ENCODE measurements at places on chromosomes 12 and 14.

GRCh38 chr12:121465921-121466793 is 66.2 kb downstream of the RNF34 start:
- H3K27me3 ChIP-seq = no peaks in the 10 kb centered on the region
- H3K36me3 ChIP-seq = peaks cover 2% of the 10 kb centered on the region
- no peaks in the 10 kb centered on the region for H3K4me1 ChIP-seq
- no peak for DNase-seq

GRCh38 chr12:6334940-6335450 is 6.9 kb downstream of the TNFRSF1A start:
- no peak for DNase-seq
- H3K27me3 ChIP-seq = no peaks in the 10 kb centered on the region
- no peak overlapping the region for H3K27ac ChIP-seq
- H3K4me3 ChIP-seq = no peak overlapping the region

DNA sequence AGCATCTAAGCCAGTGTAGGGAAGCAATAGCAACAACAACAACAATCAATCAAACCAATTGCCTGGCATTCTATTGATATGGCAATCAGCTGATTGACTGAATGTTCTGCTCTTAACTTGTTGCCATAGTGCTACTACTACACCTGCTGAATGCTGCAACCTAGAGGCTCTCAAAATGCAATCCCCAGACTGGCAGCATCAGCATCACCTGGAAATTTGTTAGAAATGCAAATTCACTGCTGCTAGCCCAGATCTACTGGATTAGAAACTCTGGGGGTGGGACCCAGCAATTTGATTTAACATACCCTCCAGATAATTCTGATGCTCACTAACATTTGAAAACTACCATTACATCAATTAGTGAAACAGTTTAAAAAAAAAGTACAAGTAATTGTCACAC is 363.6 kb downstream of the SNAPC1 start:
- H3K4me1 ChIP-seq = no peaks in the 10 kb centered on the region
- no peak for DNase-seq
- no peaks in the 10 kb centered on the region for H3K36me3 ChIP-seq
- no peaks in the 10 kb centered on the region for H3K27me3 ChIP-seq

GRCh38 chr12:49133014-49133413 is 1.8 kb upstream of the TUBA1B start:
- H3K4me3 ChIP-seq = no peak overlapping the region
- peaks cover 11% of the 10 kb centered on the region for H3K36me3 ChIP-seq
- H3K27ac ChIP-seq = no peak overlapping the region

DNA sequence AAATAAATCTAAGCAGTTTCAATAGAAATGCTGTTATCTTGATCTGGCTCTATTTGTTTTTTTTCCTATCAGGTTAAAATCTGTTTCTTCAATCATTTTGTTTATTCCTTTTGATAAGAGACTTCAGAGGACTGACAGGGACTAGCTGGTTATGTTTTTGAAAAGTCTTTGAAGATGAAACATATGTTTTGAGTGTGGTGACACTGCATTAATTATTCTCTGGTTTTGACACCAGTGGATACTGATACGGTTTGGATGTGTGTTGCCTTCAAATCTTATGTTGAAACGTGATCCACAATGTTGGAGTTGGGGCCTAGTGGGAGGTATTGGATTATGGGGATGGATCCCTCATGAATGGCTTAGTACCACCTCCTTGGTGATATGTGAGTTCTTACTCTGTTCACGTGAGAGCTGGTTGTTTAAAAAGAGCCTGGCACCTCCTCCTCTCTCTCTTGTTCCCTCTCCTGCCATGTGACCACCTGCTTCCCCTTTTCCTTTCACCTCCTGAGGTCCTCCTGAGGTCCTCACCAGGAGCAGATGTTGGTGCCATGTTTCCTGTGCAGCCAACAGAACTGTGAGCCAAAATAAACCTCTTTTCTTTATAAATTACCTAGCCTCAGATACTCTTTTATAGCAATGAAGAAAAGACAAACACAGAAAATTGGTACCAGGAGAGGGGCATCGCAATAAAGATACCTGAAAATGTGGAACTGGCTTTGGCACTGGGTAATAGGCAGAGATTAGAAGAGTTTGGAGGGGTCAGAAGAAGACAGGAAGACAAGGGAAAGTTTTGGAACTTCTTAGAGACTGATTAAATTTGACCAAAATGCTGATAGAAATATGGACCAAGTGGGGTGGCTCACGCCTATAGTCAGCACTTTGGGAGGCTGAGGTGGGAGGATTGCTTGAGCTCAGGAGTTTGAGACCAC is 23.0 kb downstream of the RASSF3 start:
- no peaks in the 10 kb centered on the region for H3K4me1 ChIP-seq
- H3K27ac ChIP-seq = no peak overlapping the region
- DNase-seq = no peak
- no peaks in the 10 kb centered on the region for H3K36me3 ChIP-seq

DNA sequence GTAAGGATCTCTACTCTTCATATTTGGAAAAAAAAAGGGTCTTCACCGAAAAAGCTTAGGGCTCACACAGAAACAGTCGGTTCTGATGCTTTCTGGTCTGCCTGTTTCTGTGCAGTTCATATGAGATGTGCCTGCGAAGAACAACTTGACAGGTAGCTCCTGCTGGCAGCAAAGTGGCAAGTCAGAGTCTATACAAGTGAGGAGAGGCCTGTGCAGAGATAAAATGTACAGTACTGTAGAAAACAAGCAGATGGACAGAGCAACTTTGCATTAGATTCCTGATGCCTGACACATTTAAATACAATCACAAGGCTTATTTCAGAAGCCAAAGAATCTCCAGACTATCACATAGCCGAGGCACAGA is 936.0 kb downstream of the DIO2 start:
- DNase-seq = no peak
- no peak overlapping the region for H3K27ac ChIP-seq
- H3K4me1 ChIP-seq = peaks cover 2% of the 10 kb centered on the region
- peaks cover 7% of the 10 kb centered on the region for H3K27me3 ChIP-seq
- H3K36me3 ChIP-seq = no peaks in the 10 kb centered on the region
- no peak overlapping the region for H3K4me3 ChIP-seq

- H3K36me3 ChIP-seq = peaks cover 2% of the 10 kb centered on the region
- H3K4me1 ChIP-seq = no peaks in the 10 kb centered on the region
- no peak overlapping the region for H3K27ac ChIP-seq
- no peak for DNase-seq
- no peak overlapping the region for H3K4me3 ChIP-seq
These were observed 81.0 kb downstream of the KTN1 start for GRCh38 chr14:55661029-55661428.

DNA sequence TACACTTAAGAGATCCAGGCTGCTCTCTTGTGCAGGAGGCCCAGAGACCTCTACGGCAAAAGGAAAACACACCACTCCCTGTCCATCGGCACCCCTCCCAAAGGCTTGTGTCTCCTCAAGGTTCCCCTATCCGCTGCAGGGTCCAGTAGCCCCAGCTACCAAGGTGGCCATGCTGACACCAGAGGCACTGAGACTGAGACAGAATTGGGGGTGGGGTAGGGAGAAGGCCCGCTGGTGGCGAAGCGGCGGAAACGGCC is 590 bp downstream of the DDIT3 start:
- H3K4me3 ChIP-seq = peak overlapping the region; percentile 77
- peaks cover 5% of the 10 kb centered on the region for H3K4me1 ChIP-seq
- no peak overlapping the region for H3K27ac ChIP-seq
- no peaks in the 10 kb centered on the region for H3K27me3 ChIP-seq
- DNase-seq = no peak
- H3K36me3 ChIP-seq = peaks cover 21% of the 10 kb centered on the region

- H3K4me1 ChIP-seq = no peaks in the 10 kb centered on the region
- H3K4me3 ChIP-seq = no peak overlapping the region
- no peaks in the 10 kb centered on the region for H3K27me3 ChIP-seq
- DNase-seq = no peak
- H3K36me3 ChIP-seq = no peaks in the 10 kb centered on the region
These were observed 8.4 kb downstream of the PAPLN start for GRCh38 chr14:73245480-73246325.

- no peaks in the 10 kb centered on the region for H3K36me3 ChIP-seq
- H3K4me3 ChIP-seq = no peak overlapping the region
- H3K27me3 ChIP-seq = no peaks in the 10 kb centered on the region
These were observed 18.9 kb downstream of the NID2 start for GRCh38 chr14:52049721-52050588.

DNA sequence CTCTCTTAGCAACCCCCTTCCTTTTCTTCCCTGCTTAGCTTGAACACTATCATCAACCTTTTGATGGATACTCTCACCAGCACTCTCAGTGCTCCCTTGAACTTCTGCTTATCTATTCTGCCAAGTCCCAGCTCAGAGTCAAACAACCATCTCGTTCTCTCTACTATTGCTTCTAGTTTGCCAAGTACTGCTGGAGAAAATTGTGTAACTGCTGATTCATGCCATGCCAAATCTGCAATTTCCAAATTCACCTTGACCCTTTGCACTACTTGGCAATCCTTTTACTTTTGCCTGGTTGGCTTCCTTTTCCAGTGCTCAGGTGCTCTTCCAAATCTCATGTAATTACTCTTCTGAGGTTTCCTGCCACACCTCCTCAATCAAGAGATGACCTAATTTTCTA is 2.8 kb upstream of the CCDC196 start:
- no peak for DNase-seq
- no peak overlapping the region for H3K4me3 ChIP-seq
- no peak overlapping the region for H3K27ac ChIP-seq
- no peaks in the 10 kb centered on the region for H3K36me3 ChIP-seq

DNA sequence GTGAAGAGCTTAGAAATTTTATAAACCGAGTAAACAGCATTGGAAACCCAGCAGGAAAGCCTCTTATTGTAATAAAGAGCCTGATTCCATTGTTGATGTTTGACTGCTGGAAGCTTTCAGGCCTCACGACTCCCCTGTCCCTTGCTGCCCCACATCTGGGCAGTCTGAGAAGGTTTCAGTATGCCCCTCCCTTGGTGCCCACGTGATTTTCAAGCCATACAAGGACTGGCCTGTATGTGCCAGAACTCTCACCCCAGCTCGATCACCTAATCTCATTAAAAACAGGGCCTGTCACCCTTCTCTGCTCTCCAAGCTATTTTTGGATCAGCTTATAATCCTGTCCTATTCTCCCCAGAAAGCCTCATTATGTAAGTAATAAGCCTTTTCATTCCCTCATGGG is 7.5 kb upstream of the PYROXD1 start:
- no peaks in the 10 kb centered on the region for H3K36me3 ChIP-seq
- H3K4me1 ChIP-seq = no peaks in the 10 kb centered on the region
- no peak for DNase-seq

DNA sequence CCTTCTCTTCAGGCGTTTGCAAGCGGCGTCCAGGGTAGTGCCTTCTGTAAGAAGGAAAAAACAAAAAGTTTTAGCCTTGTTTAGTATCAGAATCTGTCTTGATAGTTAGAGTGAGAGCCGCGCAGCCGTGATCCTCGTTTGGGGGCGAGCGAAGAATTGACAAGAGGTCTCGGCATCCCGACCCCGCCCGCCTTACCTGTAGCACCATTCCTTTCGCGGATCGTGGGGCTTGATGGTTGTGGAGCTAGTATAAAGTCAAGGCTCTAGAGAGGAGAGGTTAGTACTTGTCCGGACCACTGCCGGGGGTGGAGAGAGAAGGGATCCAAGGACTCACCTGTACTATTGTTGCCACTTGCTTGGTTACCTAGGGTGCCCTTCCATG is 494 bp downstream of the TMTC3 start:
- no peaks in the 10 kb centered on the region for H3K36me3 ChIP-seq
- peak overlapping the region; percentile 74 for H3K4me3 ChIP-seq
- no peaks in the 10 kb centered on the region for H3K4me1 ChIP-seq

DNA sequence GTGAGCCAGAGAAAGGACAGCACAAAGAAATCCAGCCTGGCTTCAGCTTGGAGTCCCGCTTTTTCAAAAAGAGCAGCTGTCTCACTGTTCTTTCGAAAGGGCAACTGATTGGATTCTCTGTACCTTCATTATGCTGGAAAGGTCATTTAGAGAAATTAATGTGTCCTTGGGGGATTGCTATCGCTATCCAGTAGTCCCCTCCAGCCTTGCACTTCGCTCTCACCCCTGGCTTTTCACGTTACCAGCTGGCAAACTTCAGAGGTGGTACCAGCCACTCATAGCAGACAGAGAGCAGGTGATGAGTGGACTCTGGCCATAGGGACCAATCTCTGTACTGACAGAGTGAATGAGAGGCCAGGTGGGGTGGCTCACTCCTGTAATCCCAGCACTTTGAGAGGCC is 11.8 kb upstream of the NUAK1 start:
- DNase-seq = no peak
- no peak overlapping the region for H3K4me3 ChIP-seq
- no peak overlapping the region for H3K27ac ChIP-seq
- no peaks in the 10 kb centered on the region for H3K27me3 ChIP-seq
- no peaks in the 10 kb centered on the region for H3K36me3 ChIP-seq
- no peaks in the 10 kb centered on the region for H3K4me1 ChIP-seq

DNA sequence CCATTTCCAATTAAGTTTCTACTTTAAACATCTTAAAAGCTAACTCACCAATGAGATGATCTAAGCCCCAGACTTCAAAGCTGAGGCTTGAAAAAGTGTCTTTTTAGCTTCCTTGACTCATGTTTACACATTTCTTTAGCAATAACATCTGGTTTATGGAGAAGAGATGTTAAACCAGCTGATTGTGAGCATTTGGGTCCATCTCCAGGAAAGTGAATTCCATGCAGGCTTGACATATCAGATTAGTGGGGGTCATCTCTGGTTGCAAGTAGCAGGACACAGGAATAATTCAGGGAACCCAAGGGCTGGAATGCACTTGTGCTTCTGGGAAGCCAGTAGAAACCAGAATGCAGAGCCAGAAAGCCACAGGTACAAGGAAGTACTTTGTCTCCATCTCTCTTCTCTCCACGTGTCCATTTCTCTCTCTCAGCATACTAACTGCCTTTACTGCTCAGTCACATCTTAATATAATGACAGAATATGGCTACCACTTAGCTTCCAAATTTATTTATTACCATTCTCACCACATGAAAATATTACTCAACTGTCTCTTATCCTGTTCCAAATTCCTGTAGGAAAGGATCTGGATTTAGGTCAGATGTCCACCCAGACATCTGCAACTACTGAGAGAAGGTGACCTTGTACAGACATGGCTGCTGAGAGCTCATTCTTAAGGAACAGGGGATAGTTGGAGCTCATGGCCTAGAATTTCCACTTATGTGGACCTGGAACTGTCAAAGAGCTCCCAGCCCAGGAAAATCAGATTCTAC is 104.4 kb downstream of the SCN8A start:
- no peak overlapping the region for H3K4me3 ChIP-seq
- H3K36me3 ChIP-seq = no peaks in the 10 kb centered on the region
- no peak for DNase-seq
- no peak overlapping the region for H3K27ac ChIP-seq

DNA sequence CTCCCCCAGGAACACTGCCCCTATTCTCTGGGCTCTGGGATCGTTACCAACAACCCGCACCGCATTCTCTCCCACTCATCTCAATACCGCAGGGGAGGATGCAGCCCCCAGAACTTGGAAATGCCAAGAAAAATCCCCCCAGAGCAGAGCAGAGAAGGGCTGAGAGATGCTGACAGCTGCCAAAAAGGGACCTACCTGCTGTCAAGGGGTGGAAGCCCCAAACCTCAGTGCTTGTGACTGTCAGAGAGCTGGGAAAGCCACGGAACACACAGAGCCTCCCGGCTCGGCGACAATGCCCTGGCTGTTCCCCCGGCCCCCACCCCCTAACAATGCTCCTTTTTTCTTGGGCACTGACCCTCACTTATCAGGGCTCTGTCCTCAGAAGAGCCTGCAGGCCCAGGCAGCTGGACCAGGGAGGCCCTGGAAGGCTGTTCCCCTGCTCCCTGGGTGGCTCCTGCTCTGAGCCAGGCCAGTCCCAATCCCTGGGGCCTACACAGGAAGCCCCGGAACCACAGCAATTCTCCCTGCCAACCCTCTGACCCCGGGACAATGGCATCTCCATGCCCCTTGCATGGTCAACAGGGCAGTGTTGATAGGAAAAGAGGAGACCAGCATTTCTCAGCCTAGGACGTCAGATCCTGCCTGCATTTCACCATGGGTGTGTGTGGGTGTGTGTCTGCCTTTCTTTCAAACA is 78.9 kb downstream of the ITPK1 start:
- no peak overlapping the region for H3K27ac ChIP-seq
- peaks cover 28% of the 10 kb centered on the region for H3K4me1 ChIP-seq
- H3K4me3 ChIP-seq = no peak overlapping the region
- DNase-seq = no peak
- no peaks in the 10 kb centered on the region for H3K27me3 ChIP-seq
- H3K36me3 ChIP-seq = no peaks in the 10 kb centered on the region

All from iPS DF 6.9 (cell line).